ENCODE measurements at places on chromosomes 1 and 21.
A peak's percentile ranks its signal among the peaks of the same experiment; 100 is the strongest.

- peak; percentile 9 for DNase-seq
These were observed 305.4 kb downstream of the TTLL7 start for GRCh38 chr1:83693427-83694126.

- DNase-seq = no peak
These were observed 15.2 kb downstream of the GIPC2 start for GRCh38 chr1:78060857-78061563.

DNA sequence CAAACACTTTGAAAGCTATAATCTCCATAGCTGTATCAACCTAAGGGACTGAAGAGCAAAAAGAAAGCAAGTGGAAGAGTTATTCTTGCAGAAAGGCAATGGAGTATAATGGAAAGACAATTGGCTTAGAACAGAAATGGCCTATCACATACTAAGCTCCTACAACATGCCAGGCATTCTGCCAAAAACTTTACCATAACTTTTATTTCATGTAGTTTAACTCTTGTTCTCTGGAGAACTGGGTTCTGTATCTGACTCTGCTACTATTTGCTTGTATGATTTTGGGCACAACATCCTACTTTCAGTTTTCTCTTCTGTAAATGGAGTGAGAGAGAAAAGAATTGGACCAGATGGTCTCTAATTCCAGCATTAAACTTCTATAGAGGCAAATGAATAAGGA lies 449.1 kb downstream of the GPATCH2 start:
- DNase-seq = no peak

DNA sequence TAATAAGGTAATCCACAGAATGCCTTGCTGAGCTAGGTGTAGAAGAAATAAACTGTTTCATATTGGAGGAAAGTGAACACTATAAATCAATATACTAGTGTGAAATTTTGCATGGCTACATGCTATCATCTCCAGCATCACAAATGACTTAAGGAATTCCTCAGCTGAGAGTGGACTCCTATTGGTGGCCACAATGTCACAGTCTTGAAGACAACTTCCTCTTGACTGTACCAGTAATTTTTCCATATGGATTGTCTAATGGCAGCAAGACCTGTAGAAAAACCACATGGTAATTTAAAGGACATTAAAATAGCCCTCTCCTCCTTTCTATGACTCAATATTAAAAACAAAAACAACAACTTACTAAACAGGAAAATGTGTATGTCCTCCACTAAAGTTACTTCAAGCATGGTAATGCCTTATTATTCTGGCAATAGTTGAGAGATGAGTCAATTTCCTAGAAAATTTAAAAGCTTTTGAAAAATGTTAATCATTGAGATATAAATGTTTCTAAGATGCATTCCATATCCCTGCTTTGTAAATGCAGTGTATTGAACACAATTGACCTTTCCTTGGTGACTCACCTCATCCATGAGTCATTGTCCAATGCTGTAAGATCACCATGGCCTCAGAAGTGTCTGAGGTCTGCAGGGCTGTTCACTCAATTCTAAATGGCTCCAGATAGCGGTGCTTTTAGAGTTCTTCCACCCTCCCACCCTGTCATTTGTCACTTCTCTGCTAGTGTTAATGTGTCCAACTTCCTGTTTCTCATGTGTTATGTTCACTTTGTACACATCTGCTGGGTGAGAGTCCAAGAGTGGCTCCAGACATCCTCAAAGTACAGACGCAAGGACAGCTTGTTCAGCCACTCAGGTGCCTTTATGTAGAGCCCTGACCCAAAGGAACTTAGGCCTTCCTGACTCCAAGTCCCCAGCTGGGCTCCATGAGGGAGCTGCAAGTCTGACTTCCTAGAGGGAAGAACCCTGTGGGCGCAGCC lies 32.8 kb upstream of the DNASE2B start:
- DNase-seq = peak; percentile 96

DNA sequence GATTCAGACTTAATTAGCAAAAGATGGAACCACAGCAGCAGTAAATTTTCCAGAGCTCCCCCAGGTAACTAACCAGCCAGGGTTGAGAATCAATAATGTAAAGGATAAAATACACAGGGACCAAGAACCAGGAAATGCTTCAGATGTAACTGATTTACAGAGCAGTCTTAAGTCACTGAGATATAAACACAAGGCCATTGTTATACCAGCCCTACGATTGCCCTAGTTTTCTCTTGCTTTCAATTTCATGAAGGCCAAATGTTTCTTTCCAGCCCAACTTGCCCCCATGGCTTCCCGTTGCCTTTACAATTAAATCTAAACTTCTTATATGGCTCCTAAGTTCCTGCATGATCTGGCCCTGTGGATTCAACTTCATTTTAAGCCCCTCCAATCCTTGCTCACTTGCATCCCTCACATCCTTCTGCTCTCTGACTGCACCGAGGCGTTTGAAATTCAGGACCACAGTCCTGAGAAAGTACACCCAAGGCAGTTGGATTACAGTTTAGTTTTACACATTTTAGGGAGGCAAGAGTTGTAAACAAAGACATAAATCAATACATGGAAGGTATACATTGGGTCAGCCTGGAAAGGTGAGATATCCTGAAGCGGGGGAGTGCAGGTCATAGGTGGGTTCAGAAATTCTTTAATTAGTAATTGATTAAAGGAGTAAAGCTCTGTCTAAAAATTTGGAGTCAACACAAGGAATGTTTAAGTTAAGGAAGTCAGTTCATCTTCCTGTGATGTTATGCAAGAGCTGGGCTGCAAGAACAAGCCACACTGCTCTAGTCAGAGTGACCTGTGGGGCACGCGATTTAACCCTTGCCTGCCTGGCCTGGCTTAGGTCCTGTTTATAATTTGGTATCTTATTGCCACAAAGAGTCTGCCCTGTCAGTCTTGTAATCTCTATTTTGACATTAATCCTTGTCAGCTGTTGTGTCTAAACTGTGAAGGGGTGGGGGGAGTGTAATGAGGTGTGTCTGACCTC lies 69.9 kb upstream of the COG2 start:
- no peak for DNase-seq

DNA sequence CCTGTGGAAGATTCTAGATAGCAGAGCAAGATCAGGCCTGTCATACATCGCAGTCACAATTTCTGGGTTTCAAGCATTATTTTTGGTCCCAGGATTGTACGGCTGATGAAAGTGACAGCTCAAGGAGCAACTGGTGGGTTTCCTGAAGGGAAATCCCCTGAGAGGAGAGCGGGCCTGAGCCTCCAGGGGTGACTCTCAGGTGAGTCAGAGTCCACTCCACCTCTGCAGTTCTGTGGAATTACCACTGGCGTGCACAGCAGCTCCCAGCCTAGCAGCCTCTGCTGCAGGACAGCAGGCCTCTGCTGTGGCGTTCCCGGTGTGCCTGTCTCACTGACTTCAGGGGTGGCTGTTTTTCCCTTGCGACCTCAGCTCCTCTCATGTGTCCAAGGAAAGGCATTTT lies 24.4 kb downstream of the SLC66A1 start:
- no peak for DNase-seq

DNA sequence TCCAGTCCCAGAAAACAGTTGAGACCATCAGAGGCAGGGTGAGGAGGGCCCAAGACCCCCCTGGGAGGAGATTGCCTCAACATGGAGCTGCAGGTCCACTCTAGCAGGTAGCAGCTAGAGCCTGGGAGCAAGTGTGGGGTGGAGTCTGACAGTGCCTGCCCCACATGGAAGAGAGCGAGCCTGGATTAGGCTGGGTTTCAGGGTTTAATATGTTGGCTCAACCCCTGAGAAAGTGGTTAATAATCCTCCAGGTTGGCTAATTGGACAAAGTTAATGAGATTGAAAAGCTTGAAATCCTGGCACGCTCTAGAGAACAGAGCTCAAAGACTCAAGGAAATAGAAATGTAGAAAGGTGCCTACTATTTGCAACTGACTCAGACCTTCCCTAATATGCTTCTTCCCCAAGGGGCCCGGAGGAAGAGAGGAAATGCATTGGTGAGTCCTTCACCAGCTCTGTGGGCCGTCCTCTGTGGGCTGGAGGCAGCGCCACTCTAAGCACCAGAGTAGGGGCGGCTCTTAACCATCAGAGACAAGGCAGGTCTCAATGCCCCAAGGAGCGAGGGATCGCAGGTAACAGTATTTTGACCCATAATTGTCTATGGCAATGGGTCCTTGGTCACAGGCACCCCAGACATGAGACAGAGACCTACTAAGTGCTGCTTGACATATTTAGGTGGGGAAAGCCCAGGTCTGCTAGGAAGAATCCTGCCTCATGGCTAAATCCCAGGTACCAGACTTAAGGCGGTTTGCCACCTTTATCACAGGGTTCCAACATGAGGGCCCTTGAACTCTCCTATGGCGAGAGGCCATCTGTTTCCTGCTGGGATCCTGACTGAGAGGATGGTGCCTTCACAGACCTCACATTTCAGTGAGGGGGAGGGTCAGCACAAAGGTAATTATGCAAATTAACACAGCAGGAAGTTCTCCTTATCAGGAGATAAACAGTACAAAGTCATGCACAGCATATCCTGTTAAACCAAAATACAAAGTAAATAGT lies 33.8 kb downstream of the RSPH1 start:
- DNase-seq = no peak

- no peak for DNase-seq
These were observed 152.2 kb downstream of the LIPI start for GRCh38 chr21:14058566-14058965.

DNA sequence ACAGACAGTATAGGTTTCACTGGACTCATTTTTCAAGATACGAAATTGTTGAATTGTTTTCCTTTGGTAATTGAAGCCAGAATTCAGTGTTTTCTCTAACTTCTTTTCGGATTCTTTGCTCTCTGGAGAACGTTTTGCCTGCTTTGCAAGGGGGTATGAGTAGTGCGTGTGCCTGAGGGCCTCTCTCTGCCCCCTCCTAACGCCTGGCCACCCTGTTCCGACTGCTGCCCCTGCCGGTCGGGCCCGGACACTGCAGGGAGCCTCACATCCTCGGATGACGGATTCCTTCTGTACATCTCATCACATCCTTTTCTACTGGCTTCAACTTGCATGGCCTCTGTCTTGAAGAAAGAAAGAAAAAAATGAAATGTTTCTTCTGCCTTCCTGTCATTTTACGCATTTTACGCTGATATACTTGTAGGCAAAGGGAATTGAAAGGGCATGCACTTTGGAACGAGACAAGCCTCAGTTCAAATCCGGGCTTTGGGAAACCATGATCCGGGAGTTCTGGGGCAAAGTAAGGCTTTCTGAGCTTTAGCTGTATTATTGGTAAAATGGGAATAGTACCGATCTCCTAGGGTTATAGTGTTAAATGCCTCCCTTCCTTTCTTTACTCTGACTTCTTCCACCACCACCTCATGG lies 65.1 kb downstream of the DISC1 start:
- DNase-seq = no peak

- no peak for DNase-seq
These were observed 240.1 kb downstream of the NPHP4 start for GRCh38 chr1:5751833-5752745.

GRCh38 chr1:59396387-59396786 lies 99.5 kb downstream of the FGGY start:
- DNase-seq = no peak

DNA sequence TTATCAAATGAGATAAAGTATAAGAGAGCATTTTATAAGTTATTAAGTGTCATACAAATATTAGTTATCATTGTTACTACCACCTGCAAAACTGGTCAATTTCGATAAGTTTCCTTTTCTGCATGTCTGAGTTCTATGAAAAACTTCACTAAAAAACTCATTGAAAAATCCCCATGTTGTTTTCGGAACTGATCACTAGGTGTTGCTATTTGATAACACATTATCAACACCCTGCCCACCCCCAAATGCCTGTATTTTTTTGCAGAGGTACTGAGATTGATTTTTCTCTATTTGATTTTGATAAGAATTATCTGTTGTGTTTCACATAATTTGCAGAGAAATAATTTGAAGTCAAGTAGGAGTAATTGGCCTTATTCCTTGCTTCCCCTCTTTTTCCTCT lies 22.1 kb upstream of the DISP1 start:
- DNase-seq = peak; percentile 44

- DNase-seq = peak; percentile 91
These were observed 18.6 kb upstream of the BCL10 start for GRCh38 chr1:85295006-85295431.

DNA sequence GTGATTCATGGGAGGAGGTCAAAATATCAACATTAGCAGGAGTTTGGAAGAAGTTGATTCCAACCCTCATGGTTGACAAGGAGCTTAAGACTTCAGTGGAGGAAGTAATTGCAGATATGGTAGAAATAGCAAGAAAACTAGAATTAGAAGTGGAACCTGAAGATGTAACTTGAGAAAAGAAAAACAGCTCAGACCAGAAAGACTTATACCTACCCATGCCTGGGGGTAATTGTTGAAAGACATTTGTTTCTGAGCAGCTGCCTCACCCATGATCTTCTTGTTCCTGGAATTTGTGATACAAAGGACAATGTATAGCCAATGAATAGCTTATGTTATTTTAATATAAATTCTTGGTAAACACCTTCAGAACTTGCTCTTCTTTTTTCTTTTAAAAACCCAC lies 128.6 kb downstream of the LRIG2 start:
- DNase-seq = no peak

DNA sequence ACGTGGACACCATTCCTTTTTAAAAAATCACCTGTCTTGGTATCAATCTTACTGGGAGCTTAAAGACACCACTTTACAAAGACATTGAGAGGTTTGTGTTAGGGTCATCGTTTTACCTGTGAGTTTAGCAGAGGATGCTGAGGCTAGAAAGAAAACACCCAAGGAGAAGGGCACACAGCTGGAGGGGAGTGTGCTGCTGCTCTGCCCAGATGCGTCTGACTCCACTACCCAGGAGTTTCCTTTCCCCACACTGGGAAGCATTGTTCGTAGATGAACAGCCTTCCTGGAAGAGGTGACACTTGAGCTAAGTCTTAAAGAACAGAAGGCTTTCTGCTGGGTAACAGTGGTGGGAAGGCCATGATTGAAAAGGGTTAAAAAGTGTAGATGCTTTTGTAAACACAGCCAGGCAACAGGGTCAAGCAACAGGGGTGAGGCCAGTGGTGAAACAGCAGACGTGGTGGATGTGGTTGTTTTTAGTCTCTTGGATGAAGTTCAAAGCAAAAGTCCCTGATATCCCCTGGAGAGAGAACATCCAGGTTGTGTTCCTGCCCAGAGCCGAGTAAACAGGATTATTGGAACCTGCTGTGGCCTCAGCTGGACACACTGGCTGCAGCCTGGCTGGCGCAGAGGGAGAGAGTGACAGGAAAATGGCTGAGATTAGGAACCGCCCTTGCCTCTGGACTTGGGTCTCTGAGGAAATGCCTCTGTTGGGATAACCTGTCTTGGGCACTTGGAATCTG lies 198.6 kb upstream of the JUN start:
- DNase-seq = peak; percentile 20

- no peak for DNase-seq
These were observed 38.2 kb upstream of the TARDBP start for GRCh38 chr1:10973956-10974881.

DNA sequence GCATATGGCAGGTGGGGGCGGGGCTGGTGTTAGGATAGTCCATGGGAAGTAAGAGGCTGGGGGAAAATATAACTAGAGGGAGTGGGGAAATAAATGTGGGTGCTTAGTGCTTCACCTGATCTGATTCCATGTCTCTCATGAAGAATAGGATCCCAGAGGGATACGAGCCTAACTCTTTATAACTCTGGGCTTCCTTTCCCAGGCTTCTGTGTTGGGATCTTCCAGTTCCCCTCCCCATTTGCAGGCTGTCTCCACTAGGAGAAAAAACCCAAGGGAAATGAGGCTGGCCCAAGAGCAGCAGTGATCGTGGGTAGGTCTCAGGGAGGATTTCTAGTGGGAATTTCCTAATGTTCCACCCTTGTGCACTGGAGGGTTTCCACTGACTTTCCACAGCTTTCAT lies 1.6 kb downstream of the KCNJ9 start:
- DNase-seq = no peak

- no peak for DNase-seq
These were observed 132.1 kb downstream of the RHOU start for GRCh38 chr1:228867108-228867950.

Data from endothelial cell of umbilical vein (primary cell).